ENCODE measurements at places on chromosomes 1 and 21.

DNA sequence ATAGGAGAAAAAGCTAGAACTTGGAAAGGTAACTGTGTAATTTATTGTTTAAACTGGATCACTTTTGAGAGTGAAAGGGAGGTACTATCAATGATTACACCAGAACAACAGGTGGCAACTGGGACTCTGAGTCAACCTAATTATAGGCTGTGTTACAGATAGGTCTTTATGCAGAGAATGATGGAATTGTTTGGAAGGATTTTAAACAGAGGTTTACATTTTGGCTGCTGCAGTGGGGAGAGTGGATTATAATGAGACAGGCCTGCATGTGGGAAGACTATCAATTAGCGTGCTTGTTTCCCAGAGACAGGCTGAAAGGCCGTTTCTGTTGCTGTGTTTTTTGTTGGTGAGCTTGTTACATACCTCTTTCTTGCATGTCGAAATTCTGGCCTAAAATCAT is 432.9 kb downstream of the PLA2G4A start:
- DNase-seq: no peak

- DNase-seq: no peak
Measured at GRCh38 chr1:202680586-202681352, 29.5 kb downstream of the SYT2 start.

DNA sequence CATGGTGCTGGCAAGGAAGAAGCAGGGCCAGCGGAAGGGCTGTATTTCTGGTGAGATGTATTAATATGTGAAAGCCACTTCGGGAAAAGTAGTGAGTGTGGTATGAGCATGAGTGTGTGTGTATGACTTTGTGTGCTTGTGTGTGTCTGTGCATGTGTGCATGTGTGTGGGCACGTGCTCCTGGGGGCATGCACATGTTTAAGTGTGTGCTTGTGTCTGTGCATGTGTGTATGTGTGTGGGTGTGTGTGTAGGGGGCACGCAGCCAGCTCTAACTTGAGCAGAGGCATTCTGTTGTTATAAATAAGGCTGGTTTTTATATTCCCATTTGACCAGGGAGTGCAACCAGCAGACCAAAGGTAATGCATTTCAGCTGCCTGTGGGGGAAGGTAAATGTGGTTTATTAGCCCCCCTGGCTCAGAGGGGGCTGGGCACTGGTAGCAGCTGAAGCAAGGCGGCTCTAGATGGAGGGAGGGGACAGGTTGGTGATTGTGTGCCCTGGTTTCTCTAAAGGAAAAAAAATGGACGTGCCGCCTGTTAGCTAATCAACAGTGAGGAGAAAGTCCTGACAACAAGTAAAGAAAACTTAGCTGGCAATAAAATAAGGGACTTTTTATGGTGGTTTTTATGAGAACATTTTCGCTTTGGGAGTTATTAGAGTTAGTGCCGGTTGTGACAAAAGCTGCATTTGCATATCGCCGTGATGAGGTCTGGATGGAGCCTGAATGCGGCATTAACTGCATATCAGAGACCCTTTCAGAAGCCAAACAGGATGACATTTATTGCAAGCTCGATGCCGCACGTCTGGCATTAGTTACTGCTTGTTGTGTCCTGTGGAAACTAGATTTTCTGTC is 180.1 kb downstream of the CAMTA1 start:
- DNase-seq: no peak

DNA sequence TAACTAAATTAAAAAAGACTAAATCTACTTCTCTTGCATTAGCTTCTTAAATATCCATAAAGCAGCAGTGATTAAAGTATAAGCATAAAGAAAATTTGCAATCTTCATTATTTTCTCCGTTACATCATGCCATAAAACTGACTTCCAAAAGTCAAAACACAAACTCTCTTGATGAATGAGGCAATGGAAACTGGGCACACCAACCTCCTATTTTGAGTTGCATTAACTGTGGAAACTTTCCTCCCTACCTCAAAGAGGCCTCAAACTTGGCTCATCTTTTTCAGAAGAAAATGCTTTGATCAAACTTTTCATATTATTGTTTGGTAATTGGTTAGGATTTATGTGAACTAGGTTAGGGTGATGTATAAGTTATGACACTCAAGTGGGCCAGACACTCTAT is 4.1 kb upstream of the BTG3 start:
- no peak for DNase-seq

DNA sequence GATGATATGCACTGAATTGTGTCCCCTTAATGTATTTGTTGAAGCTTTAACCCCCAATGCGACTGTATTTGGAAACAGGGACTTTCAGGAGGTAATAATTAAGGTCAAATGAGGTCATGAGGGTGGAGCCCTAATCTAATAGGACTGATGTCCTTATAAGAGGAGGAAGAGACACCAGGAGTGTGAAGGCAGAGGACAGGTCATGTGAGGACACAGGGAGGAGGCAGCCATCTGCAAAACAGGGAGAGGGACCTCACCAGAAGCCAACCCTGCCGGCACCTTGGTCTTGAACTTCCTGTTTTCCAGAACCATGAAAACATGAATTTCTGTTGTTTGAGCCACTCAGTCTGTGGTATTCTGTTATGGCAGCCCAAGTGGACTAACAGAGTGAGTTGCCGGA is 15.3 kb downstream of the SYF2 start:
- no peak for DNase-seq

DNA sequence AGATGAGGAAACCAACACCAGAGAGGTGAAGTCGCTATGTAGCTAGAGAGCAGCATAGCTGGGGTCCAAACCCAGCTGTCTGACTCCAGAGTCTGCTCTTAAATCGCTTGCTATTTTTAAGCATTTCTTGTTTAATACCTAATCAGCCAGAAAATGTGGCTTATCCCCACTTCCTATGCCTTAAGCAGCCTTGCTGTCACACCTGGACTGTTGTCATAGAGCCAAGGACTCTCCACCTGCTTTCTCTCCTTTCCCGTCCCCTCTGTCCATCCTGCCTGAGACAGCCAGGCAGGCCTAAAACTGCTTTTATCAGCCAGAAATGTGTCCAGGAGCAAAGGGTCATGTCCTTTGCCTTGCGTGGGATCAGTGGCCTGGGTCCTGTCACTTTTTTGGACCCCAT is 28.3 kb upstream of the EPHA8 start:
- no peak for DNase-seq

- DNase-seq: peak; percentile 14
Measured at GRCh38 chr21:29372063-29372802, 73.5 kb downstream of the BACH1 start.

GRCh38 chr1:61274939-61275338 is 192.6 kb downstream of the NFIA start:
- no peak for DNase-seq

GRCh38 chr1:184031409-184032107 is 6.0 kb downstream of the COLGALT2 start:
- no peak for DNase-seq

GRCh38 chr1:221302810-221303209 is 423.6 kb downstream of the HLX start:
- no peak for DNase-seq

DNA sequence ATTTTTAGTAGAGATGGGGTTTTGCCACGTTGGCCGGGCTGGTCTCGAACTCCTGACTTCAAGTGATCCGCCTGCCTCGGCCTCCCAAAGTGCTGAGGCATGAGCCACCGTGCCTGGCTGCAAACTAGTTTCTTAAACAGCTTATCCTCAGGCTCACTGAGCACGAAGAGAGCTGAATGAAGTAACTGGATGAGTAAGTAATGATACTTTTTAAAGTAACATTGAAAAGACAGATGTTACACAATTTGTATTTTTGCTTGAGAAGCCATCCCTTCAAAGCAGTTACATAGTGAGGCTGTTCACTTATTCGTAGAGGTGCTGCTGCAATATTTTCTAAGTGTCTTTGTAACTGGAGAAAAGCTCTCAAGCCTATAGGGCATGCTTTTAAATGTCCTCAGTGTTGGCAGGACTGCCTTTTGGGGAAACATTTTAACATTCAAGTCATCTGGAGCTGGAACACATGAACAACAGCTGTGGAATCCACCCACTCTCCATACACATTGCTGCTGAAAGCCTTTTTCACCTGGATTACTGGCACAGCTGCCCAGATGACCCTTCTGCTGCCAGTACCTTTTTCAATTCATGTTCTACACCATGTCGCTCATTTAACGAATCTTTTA is 2.7 kb upstream of the YBX1 start:
- no peak for DNase-seq

DNA sequence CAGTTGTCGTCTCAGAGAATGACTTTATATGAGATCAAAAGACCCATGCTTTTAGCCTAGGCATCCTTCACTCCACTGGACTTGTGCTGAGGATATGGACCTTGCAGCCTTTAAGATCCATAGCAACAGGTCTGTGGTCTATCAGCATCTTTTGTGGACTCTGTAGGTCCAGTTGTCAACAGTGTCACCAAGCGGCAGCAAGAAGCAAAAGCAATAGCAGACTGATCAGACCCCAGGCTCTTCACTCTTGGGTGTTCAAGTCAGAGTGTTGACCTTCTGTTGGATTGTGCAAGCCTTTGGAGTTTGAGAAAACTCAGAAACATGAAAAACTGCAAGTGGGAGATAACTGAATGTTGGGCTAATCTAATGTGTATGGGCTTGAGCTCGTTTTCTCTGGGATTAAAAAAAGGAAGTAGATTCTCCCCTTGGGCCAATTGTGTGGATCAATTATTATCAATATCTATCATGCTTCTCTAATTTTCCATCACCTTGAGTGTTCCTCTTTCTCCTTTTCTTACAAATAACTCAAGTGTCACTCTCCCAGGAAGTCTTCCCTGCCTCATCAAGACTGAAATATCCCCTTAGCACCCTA is 144.2 kb downstream of the LYPLAL1 start:
- no peak for DNase-seq

DNA sequence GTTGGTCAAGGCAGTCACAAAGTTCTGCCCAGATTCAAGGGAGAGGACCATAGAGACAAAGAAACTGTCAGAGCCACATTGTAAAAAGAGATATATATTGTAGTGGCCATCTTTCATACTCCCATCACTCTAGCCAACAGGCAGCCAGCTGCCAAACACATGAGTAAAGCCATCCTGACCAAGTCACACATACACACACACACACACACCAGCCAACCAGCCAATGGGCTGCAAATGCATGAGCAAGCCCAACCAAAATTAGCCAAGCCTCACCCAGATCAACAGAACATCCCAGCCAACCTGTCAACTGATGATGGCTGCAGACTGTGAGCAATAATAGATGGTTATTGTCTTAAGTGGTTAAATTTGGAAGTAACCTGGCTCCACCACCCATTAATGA is 120.7 kb downstream of the SEC16B start:
- DNase-seq: no peak

DNA sequence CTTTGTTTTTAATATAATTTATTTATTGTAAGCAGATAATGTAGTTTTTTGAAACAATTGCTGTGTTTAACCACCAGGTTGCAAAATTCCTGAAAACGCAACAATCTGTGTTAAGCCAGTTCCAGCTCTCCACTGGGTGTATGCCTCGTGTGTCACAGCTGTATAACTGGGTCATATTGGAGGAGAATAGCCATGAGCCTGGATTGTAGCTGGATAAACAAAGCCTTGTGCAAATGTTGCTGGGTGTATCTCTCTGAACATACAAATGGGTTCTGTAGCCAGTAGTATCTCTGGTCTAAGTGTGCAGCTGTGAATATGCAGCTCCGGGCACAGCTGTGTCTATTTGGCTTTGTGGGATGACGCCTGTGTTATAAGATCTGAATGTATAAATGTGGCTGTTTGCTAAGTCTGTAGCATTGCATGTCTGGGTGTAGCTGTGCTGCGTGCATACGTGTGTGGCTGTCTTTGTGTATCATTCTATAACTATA is 2.8 kb downstream of the TCEA3 start:
- DNase-seq: no peak

DNA sequence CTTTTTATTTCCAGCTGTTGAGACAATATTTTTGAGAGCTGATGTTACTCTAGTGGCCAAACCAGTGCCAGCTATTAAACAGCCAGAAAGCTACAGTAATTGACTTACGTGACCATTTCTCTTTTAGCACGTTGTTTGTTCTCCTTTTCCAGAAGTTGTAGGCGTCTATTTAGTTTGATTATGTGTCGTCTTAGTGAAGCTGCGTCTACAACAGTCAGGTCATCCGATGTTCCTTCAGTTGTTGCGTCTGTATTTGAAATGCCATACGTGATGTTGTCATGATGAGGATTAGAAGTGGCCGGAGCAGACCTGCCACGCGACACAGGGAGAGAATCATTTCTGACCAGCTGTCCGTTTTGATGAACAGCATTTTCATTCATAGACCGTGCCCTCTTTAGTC is 38.2 kb downstream of the TMEM51 start:
- DNase-seq: no peak

DNA sequence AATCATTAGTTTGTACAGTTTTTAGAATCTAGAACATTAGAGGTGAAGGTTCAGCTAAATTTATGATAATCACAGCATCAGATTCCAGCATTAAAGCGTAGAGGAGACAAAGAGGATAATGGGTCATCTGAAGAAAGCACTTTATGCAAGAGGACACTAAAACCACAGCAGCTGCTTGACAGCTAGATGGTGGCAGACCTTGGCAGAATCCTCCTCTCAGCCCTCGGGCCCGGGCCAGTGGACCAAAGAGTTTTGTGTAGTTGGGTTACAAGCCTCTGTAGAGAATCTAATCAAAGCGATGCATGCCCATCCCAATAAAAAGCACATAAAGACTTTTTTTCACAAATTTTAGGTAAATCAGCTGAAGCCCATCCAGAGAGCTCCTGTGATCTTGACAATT is 59.4 kb downstream of the AK5 start:
- DNase-seq: no peak

DNA sequence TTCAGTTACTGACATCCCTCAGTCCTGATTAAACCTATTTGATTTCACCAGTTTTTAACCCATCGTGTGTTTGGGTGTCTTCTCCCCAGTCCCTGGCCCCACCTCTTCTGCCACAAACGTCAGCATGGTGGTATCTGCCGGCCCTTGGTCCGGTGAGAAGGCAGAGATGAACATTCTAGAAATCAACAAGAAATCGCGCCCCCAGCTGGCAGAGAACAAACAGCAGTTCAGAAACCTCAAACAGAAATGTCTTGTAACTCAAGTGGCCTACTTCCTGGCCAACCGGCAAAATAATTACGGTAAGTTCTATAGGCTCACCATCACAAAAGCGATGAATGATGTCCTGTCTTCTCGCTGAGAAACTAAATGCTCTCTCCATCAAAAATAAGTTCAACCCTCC is 28.7 kb downstream of the NBPF3 start:
- DNase-seq: peak; percentile 0

DNA sequence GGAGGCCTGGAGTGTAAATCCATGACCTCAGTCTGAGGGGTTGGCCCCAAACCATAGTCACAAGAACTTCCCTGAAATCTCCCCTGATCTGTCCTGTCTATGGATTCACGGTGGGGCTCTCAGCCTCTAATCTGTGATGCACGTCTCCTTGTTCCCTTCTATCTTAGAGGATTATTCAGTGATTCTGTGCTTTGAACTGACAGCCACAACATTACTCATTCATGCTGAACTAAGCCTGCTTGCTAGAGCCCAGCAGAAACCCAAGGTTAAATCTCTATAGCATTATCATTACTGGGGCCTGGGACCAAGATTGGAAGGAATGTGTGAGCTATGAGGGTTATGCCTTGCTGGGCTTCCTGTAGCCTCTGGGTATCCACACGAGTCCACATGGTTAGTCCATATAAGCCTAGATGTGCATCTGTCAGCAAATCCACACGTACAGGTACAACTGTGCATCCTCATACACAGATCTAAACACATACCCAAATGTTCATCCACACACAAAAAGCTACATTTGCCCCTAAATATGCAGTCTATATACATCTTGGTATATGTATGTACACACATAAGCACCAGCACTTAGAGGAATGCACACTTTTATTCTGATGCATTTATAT is 22.4 kb upstream of the MAGOH start:
- DNase-seq: no peak

Measured in stimulated activated naive CD4-positive, alpha-beta T cell treated with Interleukin-2 at 50 U/mL for 16 hours (primary cell).